Gastroesophageal sphincter (tissue), 4 donors: ENCODE measurements at places on chromosomes 11 and 22. TPM values are rescaled to one million over a fixed set of nuclear protein-coding genes. Genes with fewer than 3 reads are reported as not detected.

GALNT18 gene
- 49.2 TPM for total RNA-seq

KCNQ1OT1 gene
- 1.0 TPM for total RNA-seq

ARRB1 gene
- total RNA-seq = 120 TPM

TTC36 gene
- 4.5 TPM for total RNA-seq

OR5D18 gene
- not detected for total RNA-seq

MYOD1 gene
- total RNA-seq = not detected

SFI1 gene
- 17.2 TPM for total RNA-seq

DEPDC7 gene
- 2.6 TPM for total RNA-seq

OR52A1 gene
- not detected for total RNA-seq

DRD4 gene
- not detected for total RNA-seq

WNT7B gene
- not detected for total RNA-seq

FLRT1 gene
- 4.3 TPM for total RNA-seq

GSTT2 gene
- 3.0 TPM for total RNA-seq

LGR4 gene
- 21.0 TPM for total RNA-seq
